ENCODE measurements at places on chromosomes 3 and 15. TPM values are rescaled to one million over a fixed set of nuclear protein-coding genes. Genes with fewer than 3 reads are reported as not detected.
A peak's percentile ranks its signal among the peaks of the same experiment; 100 is the strongest.

DNA sequence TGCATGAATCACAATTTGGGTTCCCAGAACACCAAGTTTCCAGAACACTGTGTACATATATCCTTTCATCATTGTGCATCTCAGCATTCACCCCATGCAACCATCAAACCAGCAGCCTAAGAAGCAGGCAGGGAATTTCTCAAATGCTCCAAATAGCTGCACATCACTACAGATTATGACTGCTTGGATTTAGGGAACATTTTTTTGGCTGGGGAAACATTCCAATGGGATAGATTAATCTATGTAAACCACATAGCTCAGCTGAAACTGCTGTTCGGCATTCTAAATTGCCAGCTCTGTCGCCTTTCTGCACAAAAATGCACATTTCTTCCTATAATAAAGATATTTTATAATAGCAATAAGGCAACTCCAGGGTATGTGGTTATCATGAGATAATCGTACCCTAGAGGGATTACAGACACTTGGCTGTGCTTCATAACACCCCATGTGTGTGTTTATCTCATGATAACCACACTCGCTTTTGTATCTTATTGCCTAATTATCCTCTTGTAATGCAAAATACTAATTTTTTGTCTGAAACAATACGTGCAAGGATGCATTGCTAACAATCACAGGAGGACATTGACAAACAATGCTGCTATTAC, 483.7 kb upstream of the DPH6 start:
- no peak overlapping the region for H3K27ac ChIP-seq
- peak; percentile 6 for DNase-seq
- H3K36me3 ChIP-seq = no peaks in the 10 kb centered on the region
- H3K27me3 ChIP-seq = no peaks in the 10 kb centered on the region

- peaks cover 36% of the 10 kb centered on the region for H3K4me1 ChIP-seq
- peaks cover 77% of the 10 kb centered on the region for H3K36me3 ChIP-seq
- no peaks in the 10 kb centered on the region for H3K27me3 ChIP-seq
Observed at GRCh38 chr15:81309647-81310450, 14.1 kb downstream of the STARD5 start.

DNA sequence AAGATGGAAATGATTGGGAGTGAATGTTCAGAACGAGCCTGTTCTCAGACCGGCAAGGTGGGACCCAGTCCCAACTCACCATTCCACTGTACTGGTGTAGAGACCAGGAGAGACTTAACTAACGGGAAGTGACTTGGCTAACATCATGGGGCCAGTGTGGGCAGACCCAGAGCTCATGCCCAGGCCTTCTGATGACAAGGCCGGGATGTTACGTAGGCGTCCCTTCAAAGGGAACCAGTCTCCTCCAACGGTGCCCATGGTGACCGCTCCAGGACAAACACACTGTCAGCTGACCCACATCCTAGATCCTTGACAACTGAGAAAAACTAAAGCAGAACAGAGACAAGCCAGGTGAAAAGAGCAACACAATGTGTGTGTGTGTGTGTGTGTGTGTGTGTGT, 128.4 kb upstream of the HACD2 start:
- no peaks in the 10 kb centered on the region for H3K36me3 ChIP-seq
- H3K4me3 ChIP-seq = no peak overlapping the region
- DNase-seq = no peak

VIPR1 gene
- 3.1 TPM for polyA plus RNA-seq

All from stomach (tissue), 19 donors.